NCI-H774 (cell line): ENCODE measurements at places on chromosomes 2 and 18.
A peak's percentile ranks its signal among the peaks of the same experiment; 100 is the strongest.

DNA sequence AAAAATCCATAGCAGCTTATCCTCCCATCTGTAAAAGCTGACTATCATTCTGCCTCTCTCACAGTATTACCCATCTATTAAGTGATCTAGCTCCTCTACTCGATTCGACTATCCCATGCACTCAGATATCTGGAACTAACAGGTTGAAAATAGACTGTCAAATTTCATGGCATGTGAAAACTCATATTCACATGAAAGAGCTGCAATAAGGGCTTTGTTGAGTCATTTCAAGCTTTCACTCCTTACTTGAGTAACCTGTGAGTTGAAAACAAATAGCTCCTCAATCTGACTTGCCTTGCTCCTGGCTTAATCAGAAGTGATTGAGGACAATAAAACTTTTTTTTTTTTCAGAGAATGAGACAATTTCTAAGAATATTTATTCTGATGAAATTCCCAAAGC is 192.4 kb upstream of the ERBB4 start:
- no peak for DNase-seq

DNA sequence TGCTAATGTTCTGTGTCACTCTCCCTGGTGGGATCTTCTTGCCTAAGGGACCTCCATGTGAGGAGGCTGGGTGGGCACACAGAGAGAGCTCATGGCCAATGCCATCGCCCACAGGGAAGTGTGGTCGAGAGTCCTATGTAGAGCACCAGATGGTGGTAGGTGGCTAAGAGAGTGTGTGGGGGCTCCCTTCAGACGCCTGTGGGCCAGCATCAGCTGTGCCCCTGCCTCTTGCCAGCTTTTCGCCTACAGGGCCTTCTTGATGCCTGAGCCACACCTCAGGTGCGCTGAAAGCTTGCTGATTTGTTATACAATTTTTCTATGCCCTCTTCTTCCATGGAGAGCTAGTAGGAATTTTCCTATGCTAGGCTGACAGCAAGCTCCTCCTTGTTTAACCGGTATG is 38.3 kb downstream of the LRRTM1 start:
- DNase-seq: no peak

GRCh38 chr2:37376421-37377186 is 32.2 kb downstream of the QPCT start:
- peak; percentile 3 for DNase-seq

GRCh38 chr18:28574175-28574574 is 397.2 kb upstream of the CDH2 start:
- no peak for DNase-seq

- DNase-seq: no peak
Observed at GRCh38 chr2:183740241-183740640, 616.0 kb downstream of the NUP35 start.

- no peak for DNase-seq
Observed at GRCh38 chr2:129816813-129817574, 162.5 kb upstream of the RAB6C start.

- no peak for DNase-seq
Observed at GRCh38 chr2:179655627-179656026, 205.8 kb downstream of the ZNF385B start.

GRCh38 chr2:2332381-2332780 is 1.3 kb upstream of the MYT1L start:
- peak; percentile 7 for DNase-seq

DNA sequence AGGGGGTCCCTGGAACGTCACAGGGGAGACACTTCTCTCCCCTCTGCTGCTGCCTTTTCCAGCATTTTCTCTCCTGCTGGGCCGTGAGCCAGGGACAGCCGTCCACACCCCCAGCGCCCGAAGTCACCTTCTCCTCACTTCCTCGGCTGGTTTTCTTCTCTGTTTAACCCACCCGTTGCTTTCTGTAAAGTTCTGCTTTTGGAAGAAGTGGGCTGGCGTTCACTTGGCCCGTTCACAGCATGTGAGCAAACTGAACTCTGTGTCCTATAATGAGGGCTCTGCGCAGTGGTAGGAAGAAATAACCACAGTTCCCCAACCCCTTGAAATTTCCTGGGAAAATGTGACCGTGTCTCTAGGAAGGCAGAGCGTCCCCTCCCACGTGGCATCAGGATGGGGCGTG is 187.0 kb upstream of the HDAC4 start:
- DNase-seq: no peak

DNA sequence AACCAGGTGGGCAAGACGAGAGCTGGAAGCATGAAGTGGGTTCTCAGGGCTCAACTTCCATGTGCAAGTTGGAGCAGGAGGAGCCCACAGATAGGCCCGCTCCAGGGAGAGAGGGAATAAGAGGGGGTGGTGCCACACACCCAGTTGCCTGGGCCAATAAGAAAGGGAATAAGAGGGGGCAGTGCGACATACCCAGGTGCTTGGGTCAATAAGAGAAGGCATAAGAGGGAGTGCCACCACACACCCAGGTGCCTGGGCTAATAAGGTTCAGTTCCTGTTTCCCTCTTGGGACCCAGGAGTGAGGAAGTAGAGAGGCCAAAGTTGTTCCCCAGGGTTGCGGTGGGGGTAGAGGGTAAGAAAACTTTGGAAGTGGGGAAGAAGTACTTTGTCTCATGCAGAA is 127.5 kb downstream of the LAMA3 start:
- no peak for DNase-seq

- DNase-seq: no peak
Observed at GRCh38 chr2:10584843-10585475, 104.8 kb downstream of the NOL10 start.

DNA sequence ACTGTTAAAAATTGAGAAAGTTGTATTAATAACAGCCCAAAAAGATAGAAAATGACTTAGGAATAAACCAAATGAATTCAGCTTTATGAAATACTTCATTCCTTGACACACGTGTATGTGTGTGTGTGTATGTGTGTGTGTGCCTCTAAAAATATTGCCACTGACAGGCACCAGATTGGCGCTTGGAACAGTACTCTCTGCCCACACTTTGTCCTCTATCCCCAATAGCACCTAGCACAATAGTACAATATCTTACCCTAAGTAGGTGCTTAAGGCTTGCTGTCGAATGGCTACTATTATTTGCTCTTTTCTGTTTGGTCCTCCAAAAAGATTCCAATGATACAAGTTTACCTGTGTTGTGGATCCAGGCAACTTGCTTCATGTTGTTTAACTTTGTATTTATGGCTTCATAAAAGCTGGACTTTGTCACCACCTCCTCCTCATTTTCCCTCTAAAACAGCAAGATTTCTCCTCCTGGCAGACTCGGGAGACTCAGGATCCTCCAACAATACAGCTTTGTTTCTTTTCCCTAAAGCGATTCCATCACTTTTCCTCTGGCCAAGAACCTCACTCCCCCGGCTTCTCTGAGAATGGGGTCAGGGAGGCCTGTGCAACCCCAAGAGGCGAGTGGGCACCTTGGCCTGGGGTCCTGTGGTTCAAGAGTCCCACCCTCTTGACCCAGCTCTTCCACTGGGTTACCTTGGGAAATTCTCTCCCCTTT is 43.3 kb upstream of the LCLAT1 start:
- no peak for DNase-seq

DNA sequence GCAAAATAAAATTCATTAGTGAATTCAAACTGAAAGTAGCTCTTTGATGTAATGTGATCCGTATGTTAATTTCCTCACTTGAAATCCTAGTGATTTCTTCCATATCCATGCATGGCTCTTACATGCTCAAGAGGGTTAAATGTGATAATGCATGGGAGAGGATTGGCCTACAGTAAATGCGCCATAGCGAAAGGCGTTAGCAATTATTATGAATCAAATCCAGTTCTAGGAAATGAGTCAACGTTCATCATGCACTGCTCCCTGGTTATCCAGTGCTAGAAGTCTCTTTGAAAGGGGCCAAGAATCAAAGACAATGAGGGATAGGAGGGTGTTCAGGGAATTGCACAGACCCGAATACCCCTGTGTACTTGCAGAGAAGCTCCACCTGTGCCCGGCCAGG is 101.4 kb upstream of the RASGRP3 start:
- no peak for DNase-seq

DNA sequence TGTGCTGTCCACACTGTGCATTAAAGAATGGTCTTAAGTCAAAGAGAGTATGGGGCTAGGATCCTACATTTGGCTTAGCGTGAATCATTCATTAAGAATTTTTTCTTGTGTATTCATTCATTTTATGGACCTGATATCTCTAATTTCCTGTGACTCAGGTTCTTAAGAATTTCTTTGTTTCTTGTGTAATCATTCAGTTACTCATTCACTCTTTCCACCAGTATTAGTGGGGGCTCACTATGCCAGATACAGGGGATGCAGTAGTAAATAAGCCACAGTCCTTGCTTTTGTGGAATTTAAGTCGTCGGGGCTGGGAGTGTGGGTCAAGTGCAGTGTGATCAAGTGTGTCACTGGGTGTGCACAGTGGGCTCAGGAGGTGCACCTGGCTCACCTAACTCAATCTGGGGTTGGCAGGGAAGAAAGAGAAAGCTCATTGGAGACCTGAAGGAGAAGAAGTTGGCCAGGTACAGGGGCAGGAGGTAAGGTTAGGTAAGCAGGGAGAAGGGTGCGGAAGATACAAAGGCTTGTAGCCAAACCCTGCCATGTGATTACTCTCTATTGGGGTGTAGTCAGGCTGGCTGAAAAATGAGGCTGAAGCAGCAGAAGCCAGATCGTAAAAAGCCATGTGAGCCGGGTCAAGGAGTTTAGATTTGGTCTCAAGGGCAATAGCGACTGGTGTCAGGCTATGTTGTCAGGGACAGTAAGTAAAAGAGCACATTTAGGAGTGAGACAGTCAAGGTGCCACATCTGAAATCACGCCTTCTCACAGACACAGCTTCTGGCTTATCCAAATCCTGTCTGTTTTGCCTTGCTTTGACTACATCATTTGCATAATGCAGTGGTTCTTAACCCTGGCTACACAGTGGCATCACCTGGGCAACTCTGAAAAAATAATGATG is 67.2 kb downstream of the KCTD1 start:
- no peak for DNase-seq

DNA sequence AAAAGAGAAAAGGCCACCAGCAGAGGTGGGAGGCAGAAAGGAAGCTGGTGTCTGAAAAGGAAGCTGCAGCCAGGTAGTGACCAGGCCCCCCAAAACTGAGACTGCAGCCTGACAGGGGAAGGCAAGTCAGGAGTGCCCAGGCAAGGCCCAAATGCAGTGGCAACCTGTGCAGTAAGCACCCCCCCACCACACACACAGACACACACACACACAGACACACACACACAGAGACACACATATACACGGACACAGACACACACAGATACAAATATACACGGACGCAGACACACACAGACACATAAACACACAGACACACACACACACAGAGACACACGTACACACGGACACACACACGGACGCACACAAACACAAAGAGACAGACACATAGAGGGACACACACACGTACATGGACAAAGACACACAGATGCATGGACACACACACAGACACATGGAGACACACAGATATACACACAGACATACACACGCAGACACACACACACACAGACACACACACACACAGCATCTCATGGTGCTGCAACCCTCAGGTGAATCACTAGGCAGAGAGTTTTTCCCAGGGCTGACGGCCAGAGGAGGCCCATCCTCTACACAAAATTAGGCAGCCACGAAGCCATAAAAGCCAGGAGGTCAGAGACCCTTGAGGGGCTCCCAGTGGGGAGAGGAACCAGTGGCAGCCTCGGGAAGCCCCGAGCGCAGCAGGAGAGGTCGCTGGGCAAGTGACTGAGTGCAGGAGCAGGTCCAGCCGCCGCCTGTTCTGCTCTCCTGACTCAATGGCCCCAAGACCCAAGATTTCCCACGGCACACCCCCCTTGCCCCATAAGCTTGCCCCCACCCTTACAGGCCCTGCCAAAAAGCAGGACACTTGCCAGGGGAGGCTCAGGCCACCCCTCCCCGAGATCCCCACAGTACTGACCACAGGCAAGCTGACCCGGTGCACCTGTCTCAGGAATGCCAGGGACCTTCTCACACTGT is 6.3 kb downstream of the SDC1 start:
- DNase-seq: no peak

GRCh38 chr2:18404708-18405107 is 155.7 kb downstream of the RDH14 start:
- DNase-seq: no peak

- no peak for DNase-seq
Observed at GRCh38 chr18:29892960-29893558, 1149.5 kb downstream of the DSC3 start.

- DNase-seq: no peak
Observed at GRCh38 chr2:197369228-197369932, 58.8 kb upstream of the ANKRD44 start.

DNA sequence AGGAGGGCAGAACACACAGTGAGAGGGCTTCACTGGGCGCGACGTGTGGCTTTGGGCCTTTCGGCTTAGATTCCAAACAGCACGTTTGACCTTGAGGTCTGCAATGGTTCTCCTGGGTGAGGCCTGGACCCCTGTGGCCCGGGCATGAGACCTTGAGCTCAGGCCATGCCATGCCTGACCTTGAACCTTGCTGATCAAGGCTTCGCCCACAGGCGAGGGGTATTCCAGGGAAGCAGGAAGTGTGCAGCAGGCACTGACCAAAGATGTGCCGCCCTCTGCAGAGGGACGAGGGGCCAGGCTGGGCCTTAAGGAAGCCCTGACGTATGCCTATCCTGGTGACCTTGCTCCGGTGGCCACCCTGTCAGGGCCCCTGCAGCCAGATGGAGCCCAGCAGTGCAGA is 178.3 kb upstream of the HDAC4 start:
- DNase-seq: no peak

DNA sequence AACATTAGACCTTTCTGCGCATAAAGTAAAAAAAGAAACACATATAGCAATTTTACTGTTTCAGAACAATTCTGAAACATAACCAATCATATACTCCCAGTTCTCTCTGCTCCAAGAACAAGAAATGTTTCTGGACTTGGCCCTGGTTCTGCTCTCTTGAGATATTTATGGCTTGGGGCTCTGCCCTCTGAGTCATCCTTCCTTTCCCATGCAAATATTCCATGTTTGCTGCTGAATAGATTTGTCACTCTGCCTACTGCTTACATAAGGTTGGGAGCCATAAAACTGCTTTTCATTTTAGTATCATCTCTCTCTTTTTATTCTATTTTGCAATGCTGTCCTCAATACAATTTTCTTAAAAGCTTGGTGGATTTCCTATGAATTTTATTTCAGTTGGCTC is 499.6 kb upstream of the ACVR2A start:
- no peak for DNase-seq

DNA sequence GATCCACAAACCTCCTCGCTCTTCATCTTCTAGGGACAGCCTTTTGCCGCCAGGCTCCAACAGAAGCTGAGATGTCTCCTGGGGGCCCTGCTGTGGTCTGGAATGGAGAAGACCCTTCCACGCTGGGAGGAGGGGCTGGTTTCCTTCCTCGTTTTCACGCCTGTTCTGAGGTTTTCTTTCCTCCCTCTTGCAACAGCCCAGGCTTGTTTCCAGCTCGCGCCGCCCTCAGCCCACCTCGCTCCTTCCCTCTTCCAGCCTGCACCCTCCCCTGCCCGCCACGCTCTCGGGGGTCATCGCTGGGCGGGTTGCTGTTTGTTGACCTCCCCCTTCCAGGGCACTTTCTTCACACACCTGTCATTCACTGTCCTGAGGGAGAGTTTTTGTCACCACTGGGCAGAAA is 55.4 kb downstream of the VAPA start:
- no peak for DNase-seq

GRCh38 chr2:45268631-45269030 is 259.4 kb upstream of the SIX2 start:
- no peak for DNase-seq

GRCh38 chr2:64220894-64221617 is 76.8 kb upstream of the PELI1 start:
- DNase-seq: no peak
